Thoracic aorta (tissue), 2 donors: ENCODE measurements at places on chromosomes 12 and 14.

- DNase-seq = no peak
Measured at GRCh38 chr12:78457938-78458337, 406.6 kb upstream of the SYT1 start.

DNA sequence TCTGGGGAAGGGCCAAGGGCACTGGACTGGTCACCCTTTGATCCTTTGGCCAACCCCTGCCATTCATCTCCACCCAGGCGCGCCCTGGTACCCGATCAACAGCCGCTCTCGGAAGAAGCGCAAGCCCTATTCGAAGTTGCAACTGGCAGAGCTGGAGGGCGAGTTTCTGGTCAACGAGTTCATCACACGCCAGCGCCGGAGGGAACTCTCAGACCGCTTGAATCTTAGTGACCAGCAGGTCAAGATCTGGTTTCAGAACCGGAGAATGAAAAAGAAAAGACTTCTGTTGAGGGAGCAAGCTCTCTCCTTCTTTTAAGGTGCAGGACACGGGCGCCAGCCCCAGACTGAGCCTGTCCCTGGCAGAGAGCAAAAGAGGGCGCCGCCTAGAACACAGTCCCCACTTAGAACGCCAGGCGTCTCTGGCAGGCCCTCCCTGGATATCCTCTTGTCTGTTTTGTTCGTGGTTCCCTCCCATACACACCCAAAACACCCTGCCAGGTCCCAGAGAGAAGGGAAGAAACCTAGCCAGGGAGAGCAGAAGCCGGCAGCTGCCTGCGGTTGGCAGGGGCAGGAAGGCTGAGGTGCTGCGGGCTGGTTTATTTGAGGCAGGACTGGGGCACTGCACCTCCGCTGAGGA lies 1.7 kb downstream of the HOXC12 start:
- DNase-seq = no peak

DNA sequence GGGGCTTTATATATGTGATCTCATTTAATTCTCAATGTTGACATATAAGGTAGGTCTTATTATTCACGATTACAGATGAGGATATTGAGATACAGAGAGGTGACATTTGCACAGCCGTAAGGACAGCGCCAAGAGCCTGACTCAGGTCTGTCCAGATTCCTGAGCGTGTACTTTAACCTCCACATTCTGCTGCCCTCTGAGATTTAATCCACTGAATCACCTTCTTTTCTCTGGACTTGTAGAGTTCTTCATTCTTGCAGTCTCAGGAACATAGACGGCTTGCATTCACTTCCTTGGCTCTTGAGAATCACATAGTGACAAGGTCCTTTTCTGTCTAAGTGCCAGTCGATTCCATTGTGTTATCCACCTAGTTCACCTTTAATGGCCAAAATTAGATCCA lies 141.0 kb upstream of the ARHGAP5 start:
- DNase-seq = no peak

- DNase-seq = no peak
Measured at GRCh38 chr12:123475246-123475703, 17.3 kb downstream of the SNRNP35 start.

- no peak for DNase-seq
Measured at GRCh38 chr14:72173038-72173720, 240.9 kb downstream of the RGS6 start.

DNA sequence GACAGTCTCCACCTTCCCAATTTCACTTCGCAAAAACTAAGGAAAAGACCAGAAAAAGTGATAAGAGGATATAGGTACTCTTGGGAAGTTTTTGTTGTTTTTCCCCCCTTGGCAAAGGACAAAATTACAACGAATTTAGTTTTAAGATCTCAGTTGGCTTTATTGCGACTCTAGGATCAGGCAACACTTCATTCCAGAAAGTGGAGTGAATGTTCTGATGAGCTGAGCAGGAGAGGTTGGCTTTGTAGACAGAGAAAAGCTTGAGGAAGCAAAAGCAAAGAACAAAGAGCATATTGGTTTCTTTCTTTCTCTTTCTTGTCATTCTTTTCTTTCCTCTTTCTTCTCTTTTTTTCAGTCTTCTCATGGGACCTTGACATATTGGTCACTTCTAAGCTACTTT lies 640 bp upstream of the ZFYVE1 start:
- DNase-seq = no peak

- DNase-seq = no peak
Measured at GRCh38 chr12:4153343-4153892, 120.1 kb upstream of the CCND2 start.

GRCh38 chr12:47370421-47370820 lies 290.7 kb upstream of the AMIGO2 start:
- no peak for DNase-seq

GRCh38 chr14:52833891-52834290 lies 42.5 kb upstream of the GNPNAT1 start:
- no peak for DNase-seq

GRCh38 chr14:104395276-104395675 lies 184.3 kb upstream of the C14orf180 start:
- no peak for DNase-seq

DNA sequence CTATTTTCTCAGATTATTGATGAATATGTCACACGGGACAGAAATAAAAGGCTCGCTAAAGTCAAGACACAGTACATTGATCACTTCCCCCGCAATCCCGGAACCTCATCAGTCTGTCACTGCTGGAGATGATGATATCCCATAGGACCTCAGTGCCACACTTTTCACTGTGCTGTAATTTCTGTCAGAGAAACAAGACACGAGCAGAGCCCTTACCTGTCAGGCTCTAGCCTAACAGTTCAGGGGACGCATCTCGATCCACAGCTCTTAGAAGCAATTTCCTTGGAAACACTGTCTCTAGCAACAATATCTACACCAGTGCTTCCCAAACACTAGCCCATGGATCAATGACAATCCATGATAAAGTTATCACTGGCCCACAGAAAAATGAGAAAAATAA lies 140.0 kb downstream of the GRIN2B start:
- DNase-seq = no peak

GRCh38 chr14:94058674-94059138 lies 22.3 kb downstream of the DDX24 start:
- no peak for DNase-seq

DNA sequence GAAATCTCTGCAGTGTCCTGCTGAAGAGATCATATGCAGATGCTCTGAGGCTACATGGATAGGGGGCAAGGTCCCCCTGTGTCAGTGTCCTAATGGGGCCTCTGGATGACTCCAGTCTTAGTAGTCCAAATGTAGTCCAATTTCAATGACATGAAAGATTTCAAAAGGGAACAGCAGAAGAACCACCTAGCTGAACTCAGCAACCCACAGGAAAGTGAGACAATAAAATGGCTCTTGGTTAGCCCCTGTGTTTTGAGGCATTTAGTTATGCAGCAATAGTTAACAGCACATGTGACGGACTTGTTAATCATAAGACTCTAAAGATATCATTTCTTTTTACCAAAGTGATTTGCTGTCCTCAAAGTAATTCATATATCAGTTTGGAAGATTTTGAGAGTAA lies 22.7 kb downstream of the CCDC198 start:
- DNase-seq = no peak

- DNase-seq = no peak
Measured at GRCh38 chr12:8662593-8662992, at the start of gene MFAP5. Gene MFAP5 (minus strand): TSS chr12:8662826. CDS start chr12:8662104, 722 bp downstream.

GRCh38 chr12:25767606-25768005 lies 190.9 kb upstream of the RASSF8 start:
- DNase-seq = no peak

- DNase-seq = no peak
Measured at GRCh38 chr12:105931762-105932570, 206.8 kb downstream of the NUAK1 start.

DNA sequence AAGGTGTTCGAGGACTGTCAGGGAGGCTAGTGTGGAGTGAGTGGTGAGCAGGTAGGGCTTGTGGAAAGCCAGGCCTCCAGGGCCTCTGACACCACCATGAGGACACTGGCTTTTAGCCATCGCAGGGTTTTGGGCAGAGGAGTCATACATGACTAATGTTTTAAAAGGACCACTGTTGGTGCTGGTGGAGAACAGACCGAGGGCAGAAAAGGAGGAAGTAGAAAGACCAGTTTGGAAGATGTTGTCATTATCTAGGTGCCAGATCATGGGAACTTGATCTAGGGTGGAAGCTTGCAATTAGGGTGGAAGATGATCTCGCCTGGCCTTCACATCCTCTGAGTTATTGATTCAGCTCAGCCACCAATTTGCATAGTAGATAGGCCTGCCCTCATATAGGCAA lies 144.2 kb downstream of the C12orf75 start:
- DNase-seq = no peak

GRCh38 chr14:22980672-22981089 lies 1.7 kb downstream of the AJUBA start:
- no peak for DNase-seq

DNA sequence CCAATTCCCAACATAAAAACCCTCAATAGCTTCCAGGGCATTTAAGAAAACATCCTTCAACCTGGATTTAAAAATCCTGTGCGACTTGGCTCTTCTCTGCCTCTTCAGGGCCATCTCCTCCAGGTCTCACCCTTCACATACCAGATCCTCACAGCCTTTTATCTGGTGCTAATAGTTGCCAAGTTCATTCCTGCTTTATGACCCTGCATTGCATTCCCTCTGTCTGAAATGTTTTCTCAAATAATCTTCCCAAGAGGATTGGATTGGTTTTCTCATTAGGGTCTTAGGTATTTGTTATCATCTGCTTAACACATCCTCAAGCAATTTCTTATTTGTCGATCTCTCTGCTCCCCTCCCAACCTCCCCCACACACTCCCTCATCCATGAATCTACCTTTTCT lies 832.0 kb downstream of the GALC start:
- DNase-seq = no peak

GRCh38 chr12:111249018-111249370 lies 119.9 kb downstream of the PHETA1 start:
- DNase-seq = no peak

DNA sequence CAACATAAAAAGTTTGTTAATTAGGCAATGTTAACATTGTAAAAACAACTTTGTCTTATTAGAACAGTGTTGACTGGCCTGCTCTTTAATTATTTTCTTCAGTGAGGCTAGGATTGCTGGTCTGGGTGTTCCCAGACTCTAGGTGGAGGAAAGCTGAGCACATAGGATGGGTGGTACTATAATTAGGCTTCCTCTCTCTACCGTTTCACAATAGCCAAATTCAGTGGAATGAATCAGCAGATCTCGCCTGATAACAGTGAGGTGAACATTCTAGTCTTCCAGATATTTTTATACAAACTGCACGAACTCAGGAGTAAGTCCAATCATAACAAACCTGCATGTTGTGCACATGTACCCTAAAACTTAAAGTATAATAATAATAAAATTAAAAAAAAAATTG lies 11.9 kb downstream of the PTGDR start:
- DNase-seq = no peak

- DNase-seq = no peak
Measured at GRCh38 chr12:56658921-56659320, 13.1 kb upstream of the ATP5F1B start.

GRCh38 chr12:124767066-124767821 lies 96.4 kb downstream of the SCARB1 start:
- no peak for DNase-seq

DNA sequence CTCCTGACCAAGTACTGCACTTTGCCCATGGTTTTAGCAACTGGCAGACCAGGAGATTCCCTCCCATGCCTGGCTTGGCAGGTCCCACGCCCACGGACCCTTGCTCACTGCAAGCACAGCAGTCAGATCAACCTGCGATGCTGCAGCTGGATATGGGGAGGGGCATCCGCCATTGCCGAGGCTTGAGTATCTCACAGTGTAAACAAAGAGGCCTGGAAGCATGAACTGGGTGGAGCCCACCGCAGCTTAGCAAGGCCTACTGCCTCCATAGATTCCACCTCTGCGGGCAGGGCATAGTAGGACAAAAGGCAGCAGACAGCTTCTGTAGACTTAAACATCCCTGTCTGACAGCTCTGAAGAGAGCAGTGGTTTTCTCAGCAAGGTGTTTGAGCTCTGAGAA lies 479.8 kb downstream of the FUT8 start:
- DNase-seq = no peak

GRCh38 chr12:109727746-109728726 lies 14.4 kb downstream of the FAM222A start:
- DNase-seq = no peak
